NCI-H1436 (cell line): ENCODE measurements at places on chromosomes 6 and 20.

GRCh38 chr6:33786736-33787135, 2.2 kb downstream of the LEMD2 start:
- no peak for DNase-seq

DNA sequence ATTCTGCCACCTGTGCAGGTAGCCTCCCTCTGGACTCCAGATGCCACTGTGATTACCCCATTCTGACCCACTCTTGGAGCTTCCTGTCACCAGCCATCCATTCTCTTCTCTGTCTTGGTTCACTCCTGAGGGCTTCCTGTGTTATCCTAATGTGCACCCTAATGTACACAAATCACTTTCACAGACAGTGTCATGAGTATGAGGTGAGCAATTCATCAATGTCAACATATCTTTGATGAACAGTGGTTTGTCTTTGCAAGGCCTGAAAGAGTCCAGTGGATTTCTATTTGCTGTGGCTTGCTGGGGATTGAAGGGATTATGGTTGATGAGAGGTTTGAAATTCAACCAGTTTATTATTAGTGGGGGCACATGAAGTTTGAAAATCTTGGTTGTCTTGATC, 63.8 kb upstream of the EEF1E1 start:
- no peak for DNase-seq

DNA sequence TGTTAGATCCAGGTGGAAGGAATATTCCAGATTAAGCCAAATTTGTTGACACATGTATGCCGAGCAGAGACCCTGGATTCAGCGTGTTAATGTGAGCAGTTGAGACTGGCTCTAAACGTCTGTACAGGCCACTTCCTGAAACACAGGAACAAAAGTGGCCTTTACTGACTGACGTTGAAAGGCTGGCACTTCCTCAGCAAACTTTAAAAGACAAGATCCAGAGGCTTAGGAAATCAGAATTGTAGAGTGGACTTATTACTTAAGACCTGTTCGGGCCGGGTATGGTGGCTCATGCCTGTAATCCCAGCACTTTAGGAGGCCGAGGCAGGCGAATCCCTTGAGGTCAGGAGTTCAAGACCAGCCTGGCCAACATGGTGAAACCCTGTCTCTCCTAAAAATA, 125.7 kb upstream of the ARID1B start:
- DNase-seq = no peak

- DNase-seq = no peak
Observed at GRCh38 chr6:24778121-24778520, 3.4 kb downstream of the GMNN start.

GRCh38 chr6:154113392-154113791, 74.4 kb downstream of the OPRM1 start:
- no peak for DNase-seq

- DNase-seq = no peak
Observed at GRCh38 chr20:59031564-59032022, 542 bp downstream of the ATP5F1E start.

DNA sequence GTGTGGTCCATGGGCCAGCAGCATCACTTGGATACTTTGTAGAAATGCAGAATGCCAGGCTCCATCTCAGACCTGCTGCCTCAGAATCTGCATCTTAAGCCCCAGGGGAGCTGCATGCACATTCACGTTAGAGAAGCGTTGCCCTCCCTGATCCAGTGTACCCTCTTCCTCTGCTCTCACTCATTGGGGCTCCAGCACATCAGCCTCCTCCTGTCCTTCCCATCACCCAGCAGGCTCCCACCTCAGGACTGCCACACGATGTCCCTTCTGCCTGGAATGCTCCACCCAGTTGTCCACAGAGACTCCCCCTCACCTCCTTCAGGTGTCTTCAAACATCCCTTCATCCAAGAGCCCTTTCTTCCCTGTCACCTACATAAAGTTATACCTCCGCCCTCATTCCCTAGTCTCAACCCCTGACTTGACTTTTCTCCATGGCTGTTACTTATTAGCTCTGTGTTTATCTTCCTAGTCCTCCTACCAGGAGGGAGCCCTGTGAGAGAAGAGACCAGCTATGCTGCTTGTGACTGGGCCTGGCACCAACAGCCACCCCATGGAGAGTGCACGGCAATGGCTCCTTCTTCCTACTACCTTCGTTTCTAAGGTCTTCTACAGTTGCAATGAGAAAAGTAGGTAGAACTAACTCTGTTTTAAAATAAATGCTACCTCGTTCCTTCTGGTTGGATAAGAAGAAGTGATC, 3.3 kb upstream of the ACSS1 start:
- no peak for DNase-seq

DNA sequence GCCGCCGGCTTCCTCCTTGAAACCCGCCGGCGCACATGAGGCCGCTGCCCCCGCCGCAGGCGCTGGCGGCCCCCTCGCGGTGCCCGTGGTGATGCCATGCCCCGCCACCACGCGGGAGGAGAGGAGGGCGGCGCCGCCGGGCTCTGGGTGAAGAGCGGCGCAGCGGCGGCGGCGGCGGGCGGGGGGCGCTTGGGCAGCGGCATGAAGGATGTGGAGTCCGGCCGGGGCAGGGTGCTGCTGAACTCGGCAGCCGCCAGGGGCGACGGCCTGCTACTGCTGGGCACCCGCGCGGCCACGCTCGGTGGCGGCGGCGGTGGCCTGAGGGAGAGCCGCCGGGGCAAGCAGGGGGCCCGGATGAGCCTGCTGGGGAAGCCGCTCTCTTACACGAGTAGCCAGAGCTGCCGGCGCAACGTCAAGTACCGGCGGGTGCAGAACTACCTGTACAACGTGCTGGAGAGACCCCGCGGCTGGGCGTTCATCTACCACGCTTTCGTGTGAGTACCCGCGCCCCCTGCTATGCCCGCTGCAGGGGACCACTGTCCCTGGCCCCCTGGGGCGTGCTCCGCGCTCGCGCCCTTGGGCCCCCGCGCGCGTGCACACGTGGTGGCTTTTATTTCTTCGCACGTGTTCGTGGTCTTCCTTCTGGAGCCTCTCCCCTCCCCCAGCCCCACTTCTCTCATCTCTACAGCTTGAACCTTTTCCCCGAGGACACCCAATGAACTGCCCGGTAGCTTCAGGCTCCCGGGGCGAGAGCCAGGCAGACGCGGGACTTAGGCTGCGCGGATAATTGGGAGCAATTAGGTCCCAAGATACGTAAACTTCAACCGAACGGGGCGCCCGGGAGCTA, 453 bp downstream of the KCNQ5 start:
- DNase-seq = peak; percentile 25

DNA sequence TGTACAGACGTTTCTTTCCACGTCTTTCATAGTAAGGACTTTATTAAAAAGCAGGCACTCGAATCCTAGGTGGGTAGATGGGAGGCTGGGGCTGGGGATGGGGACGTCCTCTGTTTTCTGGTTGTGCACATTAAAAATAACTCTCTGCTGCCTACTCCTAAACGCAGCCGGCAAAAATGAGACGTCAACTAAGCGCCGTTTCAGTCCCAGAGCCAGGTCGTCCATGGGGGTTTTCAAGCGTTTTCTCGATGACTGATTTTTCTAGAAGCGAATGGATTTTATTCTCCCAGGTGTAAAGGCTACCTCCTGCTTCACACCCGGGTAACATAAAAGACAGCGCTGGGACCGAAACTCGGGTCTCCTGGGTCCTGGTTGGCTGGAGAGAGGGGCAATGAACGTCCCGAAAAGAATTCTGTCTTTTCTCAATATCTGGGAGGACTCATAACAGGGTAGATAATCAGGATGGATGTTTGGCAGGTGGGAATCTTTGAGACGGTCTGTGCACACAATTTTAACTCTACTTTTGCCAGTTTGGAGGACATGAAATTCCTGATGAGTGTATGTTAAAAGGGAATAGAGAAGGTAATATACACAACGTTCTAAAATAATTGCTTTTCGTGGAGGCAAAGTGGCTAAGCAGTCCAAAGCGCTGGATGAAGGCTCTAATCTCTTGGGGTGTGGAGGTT, 25.2 kb downstream of the GPX6 start:
- no peak for DNase-seq

- DNase-seq = no peak
Observed at GRCh38 chr20:54691327-54691726, 215.9 kb downstream of the DOK5 start.

GRCh38 chr6:69286331-69286730, 510.5 kb downstream of the LMBRD1 start:
- DNase-seq = no peak

- no peak for DNase-seq
Observed at GRCh38 chr20:1415667-1416468, 23.0 kb upstream of the FKBP1A start.

GRCh38 chr6:31252625-31253024, 19.3 kb downstream of the HLA-C start:
- no peak for DNase-seq

DNA sequence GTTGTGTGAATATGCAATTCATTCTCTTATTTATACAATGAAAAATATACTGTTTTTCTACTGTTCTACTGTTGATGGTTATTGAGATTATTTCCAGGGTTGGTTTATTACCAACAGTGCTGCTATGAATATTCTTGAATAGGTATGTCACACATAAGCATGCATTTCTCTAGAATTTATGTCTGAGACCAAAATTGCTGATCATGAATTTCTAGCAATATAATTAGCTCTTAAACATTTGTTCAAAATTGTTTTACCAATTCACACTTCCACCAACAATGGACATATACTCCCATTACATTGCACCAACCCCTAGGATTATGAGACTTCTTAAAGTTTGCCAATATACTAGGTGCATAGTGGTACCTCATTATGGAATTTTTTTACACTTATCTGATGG, 164.1 kb upstream of the KCNQ5 start:
- no peak for DNase-seq

GRCh38 chr20:21681922-21682318, 23.5 kb upstream of the PAX1 start:
- DNase-seq = no peak

DNA sequence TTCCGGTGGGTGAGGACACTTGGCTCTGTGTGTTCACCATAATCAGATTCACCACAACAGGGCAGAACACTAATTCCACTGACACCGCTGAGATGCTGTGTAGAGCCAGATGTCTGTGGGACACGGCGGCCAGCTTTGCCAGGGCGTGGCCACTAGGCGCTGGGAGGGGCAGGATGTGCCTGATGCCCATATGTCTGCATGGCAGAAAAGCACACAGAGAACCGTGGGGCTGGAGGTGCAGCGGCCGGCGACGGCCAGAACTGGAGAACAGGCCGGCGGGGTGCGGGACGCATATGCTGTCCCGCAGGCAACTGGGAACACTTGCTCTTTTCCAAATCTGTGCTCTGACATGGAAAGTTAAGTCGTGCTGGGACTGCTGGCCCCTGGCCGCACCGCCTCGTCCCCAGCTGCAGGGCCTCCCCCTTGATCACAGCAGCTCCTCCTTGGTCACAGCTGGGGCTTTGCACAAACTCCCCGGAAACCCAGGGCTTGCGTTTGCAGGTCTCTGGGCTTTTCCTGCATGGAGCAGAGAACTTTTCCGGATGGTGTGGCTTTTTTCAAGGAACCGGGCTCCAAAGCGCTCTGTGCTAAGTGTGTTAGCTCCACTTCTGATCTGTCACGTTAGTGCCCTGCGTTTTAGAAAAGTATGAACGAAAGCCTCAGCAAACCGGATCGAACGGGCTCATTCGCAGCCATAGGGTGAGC, 31.1 kb downstream of the NTSR1 start:
- no peak for DNase-seq

DNA sequence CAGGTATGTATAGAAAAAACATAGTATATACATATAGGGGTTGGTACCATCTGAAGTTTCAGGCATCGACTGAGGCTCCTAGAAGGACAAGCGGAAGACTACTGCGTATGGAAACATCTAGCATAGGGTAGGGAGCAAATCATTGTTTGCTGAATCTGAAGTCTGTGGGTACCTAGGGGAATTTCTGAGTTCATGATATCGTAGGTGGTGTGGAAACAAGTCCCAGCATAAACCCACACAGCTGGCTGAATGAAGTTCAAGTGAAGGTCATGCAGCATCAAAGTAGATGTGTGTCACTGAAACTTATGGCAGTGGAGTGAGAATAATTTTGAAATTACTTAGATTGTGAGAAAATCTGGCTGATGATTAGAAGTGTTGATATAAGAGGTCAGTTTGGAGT, 39.4 kb downstream of the MAP7 start:
- DNase-seq = no peak

DNA sequence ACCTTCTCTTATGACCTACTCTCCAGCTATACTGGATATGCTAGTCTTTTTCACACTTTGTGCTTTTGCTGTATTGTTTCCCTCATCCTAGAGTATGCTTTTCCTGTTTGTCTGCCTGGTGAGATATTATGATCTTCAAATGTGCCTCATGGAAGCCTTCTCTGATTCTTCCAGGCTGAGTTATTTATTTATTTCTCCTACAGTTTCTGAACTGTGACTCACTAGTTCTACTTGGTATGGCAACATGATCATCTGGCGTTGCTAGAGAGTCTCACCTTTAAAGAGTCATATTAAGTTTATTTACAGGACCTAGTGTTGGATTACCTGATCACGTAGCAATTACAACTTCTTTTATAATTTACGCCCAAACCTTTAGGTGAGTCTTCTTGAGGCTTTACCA, 81.2 kb upstream of the HDAC2 start:
- DNase-seq = no peak

GRCh38 chr6:45717715-45718114, 297.9 kb downstream of the CLIC5 start:
- DNase-seq = no peak

DNA sequence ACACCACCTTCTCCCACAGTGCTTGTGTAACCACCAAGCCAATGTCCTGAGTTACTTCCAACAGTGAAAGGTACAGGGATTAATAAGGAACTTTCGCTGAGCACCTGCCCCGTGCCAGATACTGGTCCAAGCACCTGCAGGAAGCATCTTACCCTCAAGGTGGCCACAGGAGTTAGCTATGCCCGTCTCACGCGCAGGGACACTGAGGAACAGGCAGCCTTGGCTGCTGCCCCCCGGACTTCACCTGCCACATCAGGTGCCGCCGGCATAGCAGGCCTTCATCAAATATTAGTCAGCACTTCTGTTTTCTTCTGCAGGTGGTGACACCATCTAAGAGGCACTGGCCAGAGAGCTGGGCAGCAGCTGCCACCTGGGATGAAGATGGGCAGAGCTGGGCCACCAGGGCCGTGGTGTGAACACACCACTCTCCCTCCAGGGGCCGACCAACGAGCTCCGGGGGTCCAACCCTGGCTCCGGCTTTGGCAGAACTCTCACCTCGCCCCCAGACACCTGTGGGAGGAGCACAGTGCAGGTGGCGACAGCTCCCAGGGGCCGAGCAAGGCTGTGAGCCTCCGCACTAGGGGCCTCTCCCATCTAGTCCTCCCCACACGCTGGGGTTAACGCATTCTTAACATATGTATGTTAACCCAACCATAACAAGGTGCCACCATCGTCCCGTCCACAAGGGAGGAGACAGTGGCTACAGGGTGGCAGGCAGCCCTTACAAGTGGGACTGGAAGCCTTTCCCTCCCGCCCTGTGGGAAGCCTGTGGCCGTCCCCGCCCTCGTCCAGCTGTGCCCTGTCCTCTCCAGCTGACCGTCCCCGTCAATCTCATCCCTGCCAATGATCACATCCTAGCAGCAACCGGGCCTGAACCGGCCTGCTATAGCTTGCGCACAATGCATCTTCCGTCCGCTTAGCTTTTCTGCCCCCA, 2.9 kb upstream of the PPDPF start:
- no peak for DNase-seq
